Muscle of back (tissue), 13 donors: ENCODE measurements at places on chromosomes 2 and 18.

DNA sequence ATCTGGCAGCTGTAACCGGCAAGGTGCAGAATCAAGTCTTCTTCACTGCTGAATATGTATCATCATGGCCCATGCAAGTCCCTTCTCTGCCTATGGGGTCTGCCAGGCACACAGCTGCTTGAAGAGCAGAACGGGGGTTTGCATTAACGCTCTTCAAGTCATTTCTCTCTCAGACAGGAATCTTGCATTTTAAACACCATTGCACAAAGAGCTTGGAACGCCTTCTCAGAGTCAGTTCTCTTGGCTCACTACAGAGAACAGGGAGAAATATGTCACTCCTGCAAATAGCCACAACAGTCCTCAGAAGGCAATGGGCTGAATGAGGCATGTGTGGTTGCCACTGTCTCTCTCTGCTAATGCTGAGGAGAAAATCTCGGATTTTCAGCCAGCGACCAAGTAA is 2173.5 kb upstream of the PIK3C3 start:
- DNase-seq = no peak

GRCh38 chr2:238974081-238974480 is 126.2 kb downstream of the TWIST2 start:
- no peak for DNase-seq

DNA sequence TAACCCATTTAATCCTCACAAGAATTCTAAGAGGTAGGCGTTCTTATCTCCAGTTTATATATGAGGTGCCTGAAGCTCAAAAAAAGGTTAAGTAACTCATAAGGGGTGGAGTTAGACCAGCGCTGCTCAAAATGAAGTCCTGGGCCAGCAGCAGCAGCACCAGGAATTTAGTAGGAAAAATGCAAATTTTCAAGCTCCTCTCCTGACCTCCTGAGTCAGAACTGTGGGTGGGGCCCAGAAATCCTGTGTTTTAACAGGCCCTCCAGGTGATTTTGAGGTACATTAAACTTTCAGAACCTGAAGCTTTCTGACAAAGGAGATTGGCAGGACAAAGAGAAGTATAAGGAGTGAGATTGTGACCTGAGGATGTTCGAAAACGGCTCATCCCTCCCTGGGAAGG is 66.0 kb upstream of the CCDC85A start:
- DNase-seq = no peak

GRCh38 chr2:105873281-105873680 is 128.6 kb downstream of the NCK2 start:
- DNase-seq = no peak

GRCh38 chr2:197866455-197866854 is 62.1 kb downstream of the PLCL1 start:
- DNase-seq = no peak

GRCh38 chr2:134148172-134148571 is 105.7 kb upstream of the MGAT5 start:
- DNase-seq = no peak

DNA sequence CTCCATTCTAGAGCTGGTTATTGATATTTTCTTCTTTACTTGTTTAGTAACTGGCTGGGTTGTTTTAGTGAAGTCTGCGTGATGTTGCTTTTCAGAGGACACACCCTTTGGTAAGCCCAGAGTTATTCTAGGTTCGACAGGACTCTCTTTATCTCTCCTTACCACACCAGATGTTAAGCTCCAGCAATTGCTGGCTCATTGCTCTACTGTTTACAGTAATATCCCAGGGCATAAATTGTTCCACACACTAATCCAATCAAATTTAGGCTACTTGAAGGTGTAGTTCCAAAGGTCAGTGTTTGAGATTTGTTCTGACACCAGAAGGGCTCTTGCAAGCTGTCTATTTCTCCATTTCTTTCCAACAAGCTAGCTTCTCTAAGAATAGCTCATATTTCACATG is 506.6 kb downstream of the NR4A2 start:
- DNase-seq = no peak

DNA sequence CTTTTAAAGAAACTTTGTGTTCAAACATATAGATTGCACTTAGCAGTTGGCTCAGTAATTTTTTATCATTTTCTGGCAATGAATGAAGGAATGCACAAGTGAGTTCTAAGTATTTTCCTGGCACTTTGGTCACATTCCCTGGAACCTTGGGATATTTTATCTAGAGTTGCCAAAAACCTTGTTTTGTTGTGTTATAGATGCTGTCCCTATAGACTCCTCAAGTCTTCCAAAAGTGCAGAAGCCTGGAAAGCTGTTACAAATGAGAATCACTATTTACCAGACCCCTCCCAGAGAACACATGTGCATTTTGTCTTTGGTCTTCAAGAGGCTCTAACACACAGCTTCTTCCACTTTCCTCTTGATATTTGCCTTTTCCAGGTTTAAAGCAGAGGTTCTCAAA is 108.3 kb downstream of the RND3 start:
- peak; percentile 49 for DNase-seq

GRCh38 chr2:176187899-176188773 is at the start of gene HOXD1:
HOXD1 (plus strand) TSS chr2:176188668; CDS start chr2:176188802, 134 bp downstream.
- DNase-seq = no peak
